B cell (primary cell): ENCODE measurements at places on chromosomes 6 and 20. TPM values are rescaled to one million over a fixed set of nuclear protein-coding genes. Genes with fewer than 3 reads are reported as not detected.

FAM209A gene
- 3.3 and 4.9 TPM in 2 replicates for total RNA-seq

ATAT1 gene
- total RNA-seq, result 19.3 and 21.5 TPM in 2 replicates

WFDC5 gene
- total RNA-seq, result not detected in 2 replicates

ZSCAN16 gene
- 15.4 and 15.8 TPM in 2 replicates for total RNA-seq

- DNase-seq, result no peak
These were observed 142.8 kb upstream of the AKAP12 start for GRCh38 chr6:151096691-151097606.

DNA sequence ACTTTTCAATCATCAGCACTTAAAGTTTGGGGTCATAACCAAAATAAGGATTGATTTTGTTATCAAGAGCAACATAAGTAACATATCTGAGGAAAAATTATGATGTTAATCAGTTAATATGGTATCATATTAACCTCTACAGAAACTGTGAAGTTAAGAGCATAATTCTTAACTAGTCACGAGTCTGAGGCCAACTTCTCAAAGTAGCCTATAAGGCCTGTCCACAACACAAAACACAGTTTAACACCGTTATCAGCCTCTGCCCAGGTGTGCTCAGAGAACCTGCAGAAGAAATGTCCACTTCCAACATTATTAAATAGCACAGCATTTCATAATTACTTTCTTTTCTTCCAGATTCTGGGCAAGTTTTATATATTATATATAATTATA, 1.1 kb downstream of the STX7 start:
- no peak for DNase-seq

DNA sequence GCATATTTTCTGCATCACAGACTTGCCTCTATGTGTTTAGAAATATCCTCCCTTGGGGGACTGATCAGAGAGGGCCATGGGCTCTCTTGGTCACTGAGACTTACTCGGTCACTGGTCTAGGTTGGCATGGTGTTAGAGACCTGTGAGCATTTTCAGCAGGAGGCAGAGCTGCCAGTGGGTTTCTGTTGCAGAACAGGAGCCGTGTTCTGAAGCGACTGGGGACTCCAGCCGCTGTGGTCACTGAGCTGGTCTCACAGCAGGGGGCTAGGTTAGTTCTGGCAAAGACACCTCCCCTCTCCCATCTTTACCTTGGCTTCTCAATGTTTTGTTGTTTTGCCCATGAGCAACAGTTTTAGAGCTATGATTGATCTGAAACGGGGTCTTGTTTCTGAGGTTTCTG, 8.7 kb downstream of the TMEM181 start:
- no peak for DNase-seq

DNA sequence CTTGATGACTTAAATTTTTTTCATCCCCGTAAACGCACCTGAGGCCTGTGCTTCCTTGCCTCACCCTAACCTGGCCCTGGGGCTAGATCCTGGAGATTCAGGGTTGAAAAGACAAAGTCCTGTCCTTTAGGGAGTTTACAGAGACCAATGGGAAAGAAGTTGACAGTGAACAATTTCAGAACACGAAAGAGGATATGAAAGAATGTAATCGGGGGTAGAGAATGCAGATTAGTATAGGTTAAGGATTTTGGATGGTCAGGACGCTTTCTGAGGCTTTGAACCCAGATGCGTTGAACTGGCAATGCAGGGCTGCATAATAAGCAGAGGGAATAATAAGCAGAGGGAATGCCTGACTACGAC, 1.7 kb upstream of the FBXO5 start:
- DNase-seq, result peak; percentile 27

GRCh38 chr6:54428431-54428830, 120.2 kb downstream of the TINAG start:
- no peak for DNase-seq

- no peak for DNase-seq
These were observed 13.5 kb upstream of the SNAI1 start for GRCh38 chr20:49969234-49969633.

DNA sequence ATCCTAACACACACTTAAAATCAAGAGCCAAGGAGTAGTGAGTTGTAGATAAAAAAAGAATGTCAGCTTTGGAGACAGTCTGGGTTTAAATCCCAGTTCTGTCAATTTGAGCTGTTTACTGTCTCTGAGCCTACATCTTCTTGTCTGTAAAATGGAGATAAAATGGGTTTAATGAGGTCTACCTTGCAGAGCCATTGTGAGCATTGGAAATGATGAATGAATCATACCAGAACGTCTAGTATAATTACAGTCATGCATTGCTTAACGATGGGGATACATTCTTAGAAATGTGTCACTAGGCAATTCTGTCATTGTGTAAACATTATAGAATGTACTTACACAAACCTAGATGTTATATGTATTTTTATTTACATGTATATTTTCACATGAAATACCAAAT, 17.6 kb upstream of the SGK2 start:
- no peak for DNase-seq

- DNase-seq, result peak; percentile 32
These were observed 41.1 kb downstream of the FARS2 start for GRCh38 chr6:5302220-5302946.

DNA sequence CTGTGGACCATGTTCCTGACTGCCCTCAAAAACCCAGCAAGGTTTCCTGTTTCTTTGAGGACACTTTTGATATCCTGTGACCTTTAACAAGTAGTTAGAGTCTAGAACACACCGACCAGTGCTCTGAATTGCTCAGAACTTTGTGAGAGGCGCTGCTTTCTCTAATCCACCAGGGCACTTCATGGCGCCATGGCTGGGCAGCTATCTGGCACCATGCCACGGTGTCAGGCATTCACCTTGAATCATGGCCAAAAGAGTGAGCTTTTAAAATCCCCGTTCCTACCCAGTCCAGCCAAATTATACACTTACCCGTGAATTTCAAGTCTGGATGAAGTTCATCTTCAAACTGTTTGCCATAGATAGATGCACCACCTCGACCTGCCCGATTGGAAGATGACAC, 17.0 kb upstream of the CPNE5 start:
- no peak for DNase-seq

GRCh38 chr6:49327005-49327404, 136.0 kb downstream of the MMUT start:
- no peak for DNase-seq

DNA sequence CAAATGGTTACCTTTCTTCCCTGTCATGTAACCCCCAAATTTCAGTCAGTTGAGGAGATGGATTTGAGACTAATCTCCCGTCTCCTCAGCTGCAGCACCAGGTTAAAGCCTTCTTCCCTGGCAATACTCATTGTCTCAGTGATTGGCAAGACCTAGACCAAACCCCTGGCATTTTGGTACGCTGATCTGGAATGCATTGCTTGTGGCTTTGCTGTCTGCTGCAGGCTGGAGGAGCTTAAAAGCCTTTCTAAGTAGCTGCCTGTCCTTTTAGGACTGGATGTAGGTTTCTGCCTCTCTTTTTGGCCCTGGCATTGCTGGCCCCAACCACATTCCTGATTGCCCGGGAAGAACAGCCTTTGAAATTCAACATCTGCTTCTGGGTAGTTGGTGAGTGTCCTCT, 729.6 kb upstream of the GJE1 start:
- no peak for DNase-seq

DNA sequence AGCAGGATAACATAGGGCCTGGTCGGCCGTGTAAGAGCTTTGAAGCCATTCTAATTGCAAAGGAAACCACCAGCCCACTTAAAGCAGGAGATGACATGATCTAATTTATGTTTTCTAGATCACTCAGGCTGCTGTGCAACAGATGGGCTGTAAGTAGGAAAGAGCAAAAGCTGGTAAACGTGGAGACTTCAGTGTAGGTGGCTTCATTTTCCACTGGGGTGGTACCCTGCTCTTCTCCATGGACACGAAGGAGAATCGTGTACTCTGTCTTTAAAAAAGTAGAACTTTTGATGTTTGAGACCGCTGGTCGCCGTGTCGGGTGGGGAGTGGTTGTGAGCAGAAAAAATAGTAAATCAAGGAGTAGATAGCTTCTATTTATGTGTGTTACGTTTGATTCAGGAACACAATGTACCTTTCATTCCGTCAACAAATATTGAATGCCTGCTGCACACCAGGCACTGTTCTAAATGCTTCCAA, 6.4 kb downstream of the CASS4 start:
- no peak for DNase-seq

DNA sequence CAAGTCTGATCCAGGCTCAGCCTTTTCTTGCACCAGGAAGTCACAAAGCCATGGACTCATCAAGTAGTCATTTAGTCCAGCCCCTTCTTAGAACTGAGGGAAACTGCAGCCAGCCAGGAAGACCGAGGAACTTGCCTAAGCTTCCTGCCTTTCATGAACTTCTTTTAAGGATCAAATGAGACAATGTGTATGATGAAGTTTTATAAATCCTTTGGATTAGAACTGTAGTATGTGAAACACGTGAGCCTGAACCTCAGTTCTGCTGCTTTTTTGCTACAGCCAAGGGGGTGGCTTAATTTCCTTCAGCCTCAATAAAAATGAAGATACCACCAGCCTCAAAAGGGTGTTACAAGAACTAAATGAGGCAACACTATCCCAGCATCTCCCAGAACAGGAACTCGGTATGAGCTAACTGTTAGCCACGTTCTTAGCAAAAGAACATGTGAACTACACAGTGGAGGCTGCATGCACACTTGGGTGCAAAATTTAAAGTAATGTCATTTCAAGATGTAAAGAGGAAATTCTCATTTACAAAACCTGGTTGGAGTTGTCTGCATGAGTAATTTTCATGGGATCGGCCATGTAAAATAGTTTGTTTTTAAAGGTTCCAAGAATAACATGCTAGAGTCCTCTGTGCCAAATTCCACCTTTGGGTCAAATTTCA, 76.0 kb upstream of the TBC1D7 start:
- no peak for DNase-seq
